ENCODE measurements at places on chromosomes 3 and 15.

DNA sequence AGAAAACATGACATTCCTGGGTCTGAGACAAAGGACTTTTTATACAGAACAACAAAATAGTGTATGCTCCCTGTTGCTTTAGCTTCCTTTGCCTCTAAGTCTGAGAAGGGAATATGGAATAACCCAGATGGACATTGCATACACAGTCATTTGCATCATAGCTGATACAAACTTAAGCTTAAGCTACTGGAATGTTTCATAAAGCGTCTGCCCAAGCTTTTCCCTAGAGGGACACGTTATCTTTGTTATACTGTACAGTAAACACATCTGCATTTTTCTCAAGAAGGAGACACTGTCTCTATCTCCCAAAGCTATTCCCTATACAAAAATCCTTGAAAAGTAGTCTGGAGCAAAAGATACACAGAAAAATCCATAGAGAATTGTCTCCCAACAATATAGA, 775.0 kb downstream of the DIPK2A start:
- no peak for DNase-seq

DNA sequence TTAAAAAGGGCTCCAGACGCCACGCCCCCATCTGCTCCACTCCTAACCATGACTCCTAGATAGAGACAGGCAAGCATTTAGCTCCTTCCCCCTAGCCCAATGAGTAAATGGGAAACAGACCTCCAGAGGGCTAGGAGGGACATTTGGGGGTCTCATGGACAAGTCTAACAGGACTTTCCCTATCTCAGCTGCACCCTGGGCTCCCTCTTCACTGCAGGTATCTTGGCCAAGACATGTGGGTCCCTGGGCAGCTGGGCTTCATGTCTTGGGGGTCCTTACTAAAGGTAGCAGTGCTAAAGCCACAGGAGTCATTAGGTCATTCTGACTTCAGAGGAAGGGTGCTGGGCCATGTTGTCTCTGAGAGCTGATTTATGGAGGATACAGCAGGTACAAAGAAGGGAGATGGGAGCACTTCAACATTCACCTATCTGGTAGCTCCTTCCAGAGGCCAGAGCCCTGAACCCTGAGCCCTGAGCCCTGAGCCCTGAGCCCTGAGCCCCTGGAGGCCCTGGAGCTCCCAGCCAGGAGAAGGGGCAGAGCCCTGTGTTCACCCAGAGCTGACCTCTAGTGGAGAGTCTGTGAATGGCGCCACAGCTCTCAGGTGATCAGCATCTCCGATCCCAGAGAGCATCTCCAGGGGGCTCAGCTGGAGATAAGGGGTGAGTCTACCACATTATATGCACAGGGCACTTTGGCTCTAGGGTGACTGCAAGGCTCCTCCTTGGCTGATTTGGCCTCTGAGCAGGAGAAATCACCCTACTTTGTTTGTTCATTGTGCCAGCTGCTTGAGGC, 40.1 kb upstream of the EPHB1 start:
- peak; percentile 5 for DNase-seq

- no peak for DNase-seq
Measured at GRCh38 chr15:43094416-43095030, 11.3 kb downstream of the UBR1 start.

DNA sequence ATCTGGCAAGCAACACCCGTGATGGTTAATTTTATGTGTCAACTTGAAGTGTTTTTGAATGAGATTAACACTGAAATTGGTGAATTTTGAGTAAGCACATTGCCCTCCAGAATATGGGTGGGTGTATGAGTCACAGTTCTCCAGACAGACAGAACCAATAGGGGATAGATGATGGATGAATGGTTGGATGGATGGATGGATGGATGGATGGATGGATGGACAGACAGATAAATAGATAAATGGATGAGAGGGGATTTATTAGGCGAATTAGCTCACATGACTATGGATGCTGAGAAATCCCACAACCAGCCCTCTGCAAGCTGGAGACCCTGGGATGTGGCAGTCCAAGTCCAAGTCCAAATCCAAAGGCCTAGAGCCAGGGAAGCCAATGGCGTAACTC, 5.4 kb upstream of the VWA5B2 start:
- no peak for DNase-seq

DNA sequence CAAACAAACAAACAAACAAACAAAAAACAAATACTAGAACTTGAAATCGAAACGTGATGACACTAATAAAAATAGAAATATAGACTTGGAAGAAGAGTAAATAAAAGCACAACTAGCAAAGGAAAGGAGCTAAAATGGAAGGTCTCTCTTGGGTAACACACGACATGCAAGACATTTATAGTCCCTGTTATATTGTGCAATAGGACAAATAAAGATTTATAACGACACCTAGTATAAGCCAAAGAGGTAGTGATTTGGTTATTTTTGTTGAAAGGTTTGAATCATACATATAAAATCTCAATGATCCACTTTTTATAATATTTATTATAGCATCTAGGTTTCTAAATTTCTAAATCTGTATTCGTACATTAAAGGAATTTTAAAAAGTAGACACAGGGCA, 349.6 kb downstream of the CHST2 start:
- DNase-seq: no peak

DNA sequence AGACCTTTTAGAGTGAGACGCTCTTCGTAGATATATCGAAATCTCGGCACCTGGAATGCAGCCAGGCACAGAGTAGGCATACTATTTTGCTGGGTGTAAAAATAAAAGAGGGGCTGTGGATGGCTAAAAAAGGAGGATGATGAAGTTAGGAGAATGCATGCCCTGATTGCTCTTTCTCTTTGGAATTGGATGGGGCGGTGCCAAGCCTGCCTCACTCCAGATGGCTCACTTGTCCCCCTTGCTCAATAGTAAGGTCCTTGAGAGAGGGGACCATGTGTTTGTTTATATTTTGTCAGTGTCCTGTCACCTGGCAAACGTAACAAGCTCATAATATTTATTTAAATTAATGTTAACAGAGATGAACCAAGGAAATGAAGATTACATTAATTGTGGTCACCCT, 33.0 kb downstream of the SNRK start:
- DNase-seq: no peak

- no peak for DNase-seq
Measured at GRCh38 chr3:52070724-52071621, 14.6 kb upstream of the DUSP7 start.

GRCh38 chr3:150775001-150775599, 12.1 kb upstream of the SIAH2 start:
- DNase-seq: no peak

DNA sequence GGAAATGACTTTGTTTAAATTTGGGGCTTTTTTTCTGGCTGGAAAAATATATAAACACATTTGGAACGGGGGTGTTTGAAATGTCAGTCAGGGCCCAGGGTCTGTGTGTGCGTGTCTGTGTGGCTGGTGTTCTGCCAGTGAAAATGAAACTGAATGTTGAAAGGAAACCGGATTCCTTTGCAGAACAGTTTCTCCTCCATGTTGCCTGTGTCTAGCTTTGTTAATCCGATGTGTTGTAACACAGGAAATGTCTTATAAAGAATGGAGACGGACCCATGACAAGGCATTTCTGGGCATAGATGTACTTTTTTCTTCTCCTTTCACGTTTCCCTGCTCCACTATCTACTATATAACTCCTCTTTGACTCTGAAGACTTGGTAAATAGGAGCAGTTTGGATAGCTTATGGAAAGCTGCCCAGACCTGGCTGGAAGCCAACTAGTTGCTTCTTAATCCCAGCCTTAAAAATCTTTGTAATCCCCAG, 2.8 kb downstream of the SQOR start:
- DNase-seq: peak; percentile 28

DNA sequence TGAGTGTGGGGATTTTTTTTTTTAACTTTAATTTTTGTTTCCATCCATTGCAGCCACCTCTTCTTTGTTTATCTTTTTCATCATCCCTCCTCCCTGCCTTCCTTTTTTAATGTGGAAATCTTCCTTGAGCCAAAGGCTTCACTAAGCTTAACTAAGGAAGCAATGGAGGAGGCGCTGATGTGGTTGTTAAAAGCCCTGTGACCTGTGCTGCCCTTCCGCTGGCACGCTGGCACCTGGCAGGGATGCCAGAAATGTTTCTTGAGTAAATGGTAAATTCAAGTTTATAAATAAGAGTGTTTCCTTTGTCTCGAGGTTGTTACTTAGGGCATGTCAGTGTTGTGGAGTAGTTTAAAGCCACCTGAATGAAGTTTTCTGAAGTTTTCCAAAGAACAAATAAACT, 69.4 kb downstream of the CRTC3 start:
- peak; percentile 63 for DNase-seq

GRCh38 chr3:56389183-56389830, 79.0 kb downstream of the ERC2 start:
- DNase-seq: no peak

- DNase-seq: no peak
Measured at GRCh38 chr3:39933986-39934693, 124.7 kb downstream of the MYRIP start.

DNA sequence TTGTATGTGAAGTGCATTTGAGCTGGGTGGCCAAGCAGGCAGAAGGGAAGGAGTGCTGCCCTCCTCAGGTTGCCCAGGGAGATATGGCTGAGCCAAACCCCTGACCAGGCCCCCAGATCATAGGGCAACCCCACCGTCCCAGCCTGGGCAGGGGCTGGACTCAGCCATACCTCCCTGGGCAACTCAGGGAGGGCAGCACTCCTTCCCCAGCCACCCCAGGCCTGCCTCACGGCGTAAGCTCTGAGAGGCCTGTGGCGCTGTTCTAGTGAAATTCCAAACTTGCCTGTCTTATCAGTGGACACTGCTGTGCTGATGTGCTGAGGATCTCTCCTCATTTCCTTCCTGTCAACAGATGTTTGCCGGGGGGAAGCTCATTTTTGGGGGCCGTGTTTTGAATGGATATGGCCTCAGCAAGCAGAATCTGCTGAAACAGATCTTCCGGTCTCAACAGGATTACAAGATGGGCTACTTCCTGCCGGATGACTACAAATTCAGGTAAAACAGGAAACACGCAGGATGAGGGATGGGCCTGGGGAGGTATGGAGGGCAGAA, 57.6 kb upstream of the FGD5 start:
- no peak for DNase-seq

GRCh38 chr15:73870700-73871408, 2.5 kb upstream of the TBC1D21 start:
- no peak for DNase-seq

DNA sequence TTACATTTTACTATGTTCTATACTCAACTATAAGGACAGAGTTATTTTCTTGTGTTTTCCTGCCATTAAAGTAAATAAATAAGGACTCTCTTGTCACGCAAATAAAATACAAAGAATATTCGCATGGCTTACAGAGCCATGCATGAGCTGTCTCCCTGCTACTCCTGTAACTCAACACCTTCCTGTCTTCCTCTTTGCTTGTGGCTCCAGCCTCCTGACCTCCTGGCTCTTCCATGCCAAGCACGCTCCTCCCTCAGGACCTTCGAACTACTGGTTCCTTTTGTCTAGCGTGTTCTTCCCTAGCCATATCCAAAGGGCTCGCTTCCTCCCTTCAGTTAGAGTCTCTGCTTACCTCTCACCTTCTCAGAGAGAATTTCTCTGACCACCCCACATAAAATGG, 124.3 kb upstream of the TMC3 start:
- DNase-seq: no peak

GRCh38 chr15:39442898-39443297, 138.0 kb upstream of the THBS1 start:
- DNase-seq: no peak

GRCh38 chr3:178536211-178537079, at the start of gene KCNMB2:
Gene KCNMB2 (plus strand): TSS chr3:178536436.
- no peak for DNase-seq

DNA sequence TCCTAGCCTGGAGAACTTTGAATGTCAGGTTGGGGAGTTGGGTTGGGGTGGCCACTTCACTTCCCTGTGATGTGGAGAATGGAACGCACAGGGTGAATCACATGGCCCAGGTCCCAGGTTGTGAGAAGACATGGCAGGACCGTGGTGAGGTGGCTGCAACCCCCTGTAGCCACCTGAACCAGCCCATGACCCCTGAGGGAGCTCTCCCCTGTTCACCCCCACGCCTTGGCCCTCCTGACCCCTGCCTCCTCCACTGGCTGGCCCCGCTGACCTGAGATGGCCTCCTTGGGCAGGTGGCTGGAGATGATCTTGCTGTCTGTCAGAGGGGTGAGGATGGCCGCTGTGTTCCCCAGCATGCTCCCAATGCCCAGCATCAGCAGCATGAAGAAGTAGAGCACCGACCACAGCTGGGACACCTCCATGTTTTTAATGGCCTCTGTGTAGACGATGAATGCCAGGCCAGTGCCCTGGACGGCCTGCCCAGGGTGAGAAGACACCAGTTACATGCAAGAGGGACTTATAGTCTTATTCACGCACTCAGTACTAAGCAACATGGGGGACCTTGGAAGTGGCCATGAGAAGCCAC, 31.0 kb downstream of the SLC6A20 start:
- no peak for DNase-seq

- DNase-seq: no peak
Measured at GRCh38 chr3:116929505-116930222, 220.1 kb downstream of the TUSC7 start.

- peak; percentile 44 for DNase-seq
Measured at GRCh38 chr3:4474683-4475490, 7.8 kb upstream of the SUMF1 start.

GRCh38 chr3:29279286-29279685, 1.6 kb upstream of the RBMS3 start:
- DNase-seq: no peak

DNA sequence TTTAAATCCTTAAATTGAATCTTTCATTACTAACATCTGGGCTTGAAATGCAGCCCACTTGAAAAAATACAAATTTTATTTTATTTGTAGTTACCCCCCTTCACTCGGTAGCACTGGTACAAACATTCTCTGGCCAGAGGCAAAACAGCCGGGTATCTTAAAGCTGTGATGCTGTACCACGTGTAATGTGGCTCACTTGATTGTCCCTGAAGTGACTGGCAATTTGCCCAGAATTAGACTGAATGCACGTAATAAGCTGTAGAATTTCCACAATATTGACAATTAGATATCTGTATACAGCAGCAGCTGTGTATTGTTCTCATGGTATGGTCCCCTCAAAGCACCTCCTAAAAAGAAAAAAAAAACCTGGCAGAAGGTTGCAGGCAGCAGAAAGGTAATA, 192.8 kb upstream of the TBC1D5 start:
- no peak for DNase-seq

- DNase-seq: no peak
Measured at GRCh38 chr3:99357131-99357530, 281.3 kb upstream of the COL8A1 start.

- DNase-seq: no peak
Measured at GRCh38 chr15:63994073-63994600, 52.1 kb downstream of the DAPK2 start.

GRCh38 chr15:88652456-88653199, 13.8 kb downstream of the ISG20 start:
- no peak for DNase-seq

DNA sequence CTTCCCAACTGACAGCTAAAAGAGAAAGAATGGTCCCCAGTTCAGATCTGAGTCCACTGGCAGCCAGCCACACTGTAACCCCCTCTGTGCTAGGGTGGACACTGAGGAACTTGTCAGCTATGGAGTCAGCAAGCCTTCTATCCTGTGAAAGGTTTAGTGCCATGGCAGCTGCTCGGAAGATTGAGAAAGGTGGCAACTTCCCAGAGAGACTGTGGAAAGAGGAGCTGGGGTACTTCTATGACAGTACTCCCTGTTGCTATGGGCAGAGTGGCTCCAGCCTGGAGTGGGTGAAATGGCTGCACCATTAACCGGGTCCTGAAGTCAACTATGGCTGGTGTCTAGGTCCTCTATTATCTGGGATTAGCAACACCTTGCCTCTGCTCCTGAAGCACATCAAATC, 447.2 kb downstream of the EPHB1 start:
- DNase-seq: no peak
